Bronchial smooth muscle cell (primary cell): ENCODE measurements at places on chromosomes 7 and 10. TPM values are rescaled to one million over a fixed set of nuclear protein-coding genes. Genes with fewer than 3 reads are reported as not detected.

The HIBADH gene
- 70.3 and 85.7 TPM in 2 replicates for total RNA-seq

The NEURL1 gene
- total RNA-seq: 0.16 and 0.17 TPM in 2 replicates

The SPDYE1 gene
- under 0.01 TPM in 1 of 2 replicates, not detected in the other for total RNA-seq

The HOXA6 gene
- 0.09 and 0.16 TPM in 2 replicates for total RNA-seq

The HOXA11 gene
- total RNA-seq: 0.16 TPM in 1 of 2 replicates, not detected in the other

The PILRA gene
- total RNA-seq: 0.26 and 0.32 TPM in 2 replicates

The NKX1-2 gene
- not detected in 2 replicates for total RNA-seq

The HOXA10 gene
- total RNA-seq: under 0.01 TPM in 1 of 2 replicates, not detected in the other

The CHST3 gene
- total RNA-seq: 13.4 and 16.9 TPM in 2 replicates

The OGDHL gene
- total RNA-seq: 0.17 and 0.47 TPM in 2 replicates

The ANKRD1 gene
- 0.16 and 0.43 TPM in 2 replicates for total RNA-seq

The WAC gene
- 29.4 and 29.9 TPM in 2 replicates for total RNA-seq

The GALNT17 gene
- total RNA-seq: not detected in 2 replicates

The FAM237B gene
- total RNA-seq: not detected in 2 replicates

The EIF5AL1 gene
- 0.09 and 0.32 TPM in 2 replicates for total RNA-seq

The CACNB2 gene
- 1.2 and 1.3 TPM in 2 replicates for total RNA-seq

The GPC2 gene
- 0.95 and 1.5 TPM in 2 replicates for total RNA-seq

The CNPY1 gene
- total RNA-seq: not detected in 2 replicates

The PLEKHS1 gene
- total RNA-seq: not detected in 2 replicates

The LRRC61 gene
- 0.69 and 1.4 TPM in 2 replicates for total RNA-seq

The PHKG1 gene
- 0.47 and 1.0 TPM in 2 replicates for total RNA-seq

The PRSS2 gene
- total RNA-seq: not detected in 2 replicates

The SPAM1 gene
- total RNA-seq: not detected in 2 replicates
